GM23248 (cell line): ENCODE measurements at places on chromosomes 1 and 21.
A peak's percentile ranks its signal among the peaks of the same experiment; 100 is the strongest.

- peak; percentile 68 for DNase-seq
Measured at GRCh38 chr1:114015075-114015474, 35.8 kb downstream of the OLFML3 start.

- no peak for DNase-seq
Measured at GRCh38 chr1:244881552-244882280, 17.4 kb upstream of the HNRNPU start.

DNA sequence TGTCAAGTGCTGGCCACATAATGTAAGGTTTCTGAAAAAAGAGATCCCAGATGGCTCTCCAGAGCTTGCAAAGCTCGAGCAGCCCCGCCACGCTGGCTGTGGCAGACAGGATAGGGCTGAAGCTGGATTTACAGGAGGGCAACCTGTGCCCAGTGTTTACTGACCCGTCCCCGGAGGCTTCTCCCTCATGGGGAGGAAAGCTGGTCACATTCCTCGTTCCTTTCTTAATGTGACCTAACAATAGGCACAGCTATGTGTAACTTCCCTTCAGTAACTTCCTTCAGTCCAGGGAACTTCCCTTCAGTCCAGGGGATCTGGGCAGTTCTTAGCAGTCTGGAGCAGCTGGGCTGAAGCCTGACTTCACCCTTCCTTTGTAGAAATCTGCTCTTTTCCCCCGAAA, 7.7 kb downstream of the SLFNL1 start:
- DNase-seq = no peak

DNA sequence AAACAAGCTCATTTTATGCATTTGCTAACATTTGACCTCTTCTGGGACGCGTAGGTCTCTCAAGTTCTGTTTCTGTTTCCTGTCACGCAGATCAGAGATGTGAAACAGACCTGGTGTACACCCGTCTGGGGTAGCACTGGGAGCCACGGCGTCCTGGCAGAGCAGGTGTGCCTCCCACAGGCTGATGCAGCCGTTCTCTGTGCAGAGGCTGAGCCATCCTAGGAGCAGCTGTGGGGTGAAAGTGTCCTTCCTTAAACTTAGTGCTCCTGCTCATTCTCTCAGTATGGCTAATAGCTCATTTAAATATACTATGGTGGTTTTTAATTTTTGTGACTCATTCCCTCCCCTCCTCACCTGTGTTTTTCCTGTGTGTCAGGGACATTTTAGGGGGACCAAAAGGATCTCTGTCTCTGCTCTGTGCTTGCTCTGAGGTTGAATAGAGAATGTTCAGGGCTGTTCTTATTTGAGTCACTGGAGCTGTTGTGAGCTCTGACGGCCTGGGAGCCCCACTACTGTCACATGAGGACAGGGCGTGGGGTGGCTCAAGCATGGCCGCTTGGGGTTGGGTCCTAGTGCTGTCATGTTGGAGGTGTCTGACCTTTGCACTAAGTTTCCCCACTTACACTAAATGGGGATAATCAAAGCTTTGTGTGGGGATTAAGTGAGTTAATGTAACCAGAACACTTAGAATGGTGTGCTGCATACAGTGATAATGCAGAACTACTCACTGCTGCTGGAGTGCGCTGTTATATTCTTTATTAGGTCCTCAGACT, 43.0 kb downstream of the GALNT2 start:
- no peak for DNase-seq

GRCh38 chr1:15950763-15951295, 25.1 kb downstream of the ZBTB17 start:
- DNase-seq = peak; percentile 92

- DNase-seq = peak; percentile 99
Measured at GRCh38 chr1:21251773-21252471, 38.3 kb downstream of the ECE1 start.

GRCh38 chr1:243462929-243463697, 207.3 kb downstream of the SDCCAG8 start:
- no peak for DNase-seq

- peak; percentile 60 for DNase-seq
Measured at GRCh38 chr1:154574716-154575115, 7.1 kb downstream of the CHRNB2 start.

- no peak for DNase-seq
Measured at GRCh38 chr1:203056516-203056915, 29.3 kb downstream of the MYOG start.

GRCh38 chr21:27646691-27647090, 679.8 kb upstream of the ADAMTS5 start:
- no peak for DNase-seq

DNA sequence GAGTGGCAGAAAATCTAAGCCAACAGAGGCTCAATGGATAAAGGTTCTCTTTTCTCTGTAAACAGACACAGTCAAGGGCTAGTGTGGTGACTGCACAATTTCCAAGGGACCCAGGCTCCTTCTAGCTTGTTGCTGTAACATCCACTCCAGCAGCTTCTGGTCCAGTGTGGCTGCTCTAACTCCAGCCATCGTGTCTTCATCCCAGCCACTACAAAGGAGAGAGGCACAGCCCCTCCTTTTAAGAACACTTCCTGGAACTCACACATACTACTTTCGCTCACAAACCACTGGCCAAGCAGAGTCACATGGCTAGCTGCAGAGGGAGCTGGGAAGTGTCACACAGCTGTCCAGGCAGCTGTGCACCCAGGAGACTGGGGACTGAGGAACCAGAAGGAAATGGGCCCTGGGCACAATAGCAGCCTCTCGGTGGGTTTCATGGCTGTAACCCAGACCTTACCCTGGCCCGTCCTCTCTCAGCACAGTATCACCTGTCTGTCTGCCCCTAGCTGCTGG, 188.6 kb upstream of the VAMP3 start:
- no peak for DNase-seq

GRCh38 chr21:43572446-43572845, 86.8 kb downstream of the HSF2BP start:
- no peak for DNase-seq

DNA sequence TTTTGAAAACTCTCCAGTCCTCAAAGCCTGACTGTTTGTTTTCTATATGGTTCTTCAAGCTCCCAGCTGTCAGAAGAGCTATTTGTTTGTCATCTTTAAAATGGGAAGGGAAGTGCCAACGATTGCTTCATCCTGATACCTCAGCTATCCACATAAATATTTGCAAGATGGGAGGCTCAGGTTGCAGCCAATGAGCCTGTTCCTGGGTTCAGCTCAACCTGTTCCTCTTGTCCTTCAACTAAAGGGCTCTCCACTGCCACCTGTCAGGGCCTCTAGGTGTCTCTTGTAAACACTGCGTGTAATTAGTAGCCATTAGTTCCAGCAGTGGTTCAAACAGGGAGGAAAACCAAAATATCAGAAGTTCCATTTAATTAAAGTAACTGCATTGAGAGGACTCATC, 445.1 kb downstream of the AJAP1 start:
- DNase-seq = no peak

GRCh38 chr1:196897158-196897828, 9.4 kb downstream of the CFHR4 start:
- DNase-seq = peak; percentile 17

DNA sequence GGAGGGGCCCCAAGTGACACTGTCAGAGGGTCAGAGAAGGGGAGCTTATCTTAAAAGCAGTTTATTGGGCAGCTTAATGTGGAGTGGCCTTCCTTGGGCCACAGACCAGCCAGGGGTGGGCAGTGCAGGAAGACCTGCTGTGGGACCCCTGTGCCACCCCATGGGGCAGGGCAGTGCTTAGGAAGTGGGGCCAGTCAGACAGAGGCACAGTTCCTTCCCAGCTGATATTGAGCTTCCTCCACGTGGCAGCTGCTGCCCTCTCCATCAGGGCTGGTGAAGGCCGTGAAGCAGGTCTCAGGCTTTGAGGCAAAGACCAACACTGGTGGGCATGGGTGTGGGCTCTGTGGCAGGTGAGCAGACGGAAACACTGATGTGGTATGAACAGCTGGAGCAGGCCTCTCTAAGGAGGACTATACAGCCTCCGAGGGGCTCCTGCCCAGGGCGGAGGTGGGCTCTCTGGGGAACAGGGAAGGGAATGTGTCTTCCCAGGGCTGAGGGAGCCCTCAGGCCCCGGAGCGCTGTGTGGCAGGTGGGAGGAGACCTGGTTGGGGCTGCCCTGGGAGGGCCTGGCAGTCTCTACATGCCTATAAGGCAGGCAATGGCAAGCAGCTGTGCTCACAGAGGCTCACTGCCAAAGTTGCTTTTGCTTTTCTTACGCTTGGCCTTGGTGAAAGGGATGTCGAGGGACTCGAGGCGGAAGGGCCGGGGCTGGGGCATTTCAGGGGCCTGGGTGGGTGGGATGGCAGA, 3.0 kb upstream of the DDOST start:
- DNase-seq = no peak

DNA sequence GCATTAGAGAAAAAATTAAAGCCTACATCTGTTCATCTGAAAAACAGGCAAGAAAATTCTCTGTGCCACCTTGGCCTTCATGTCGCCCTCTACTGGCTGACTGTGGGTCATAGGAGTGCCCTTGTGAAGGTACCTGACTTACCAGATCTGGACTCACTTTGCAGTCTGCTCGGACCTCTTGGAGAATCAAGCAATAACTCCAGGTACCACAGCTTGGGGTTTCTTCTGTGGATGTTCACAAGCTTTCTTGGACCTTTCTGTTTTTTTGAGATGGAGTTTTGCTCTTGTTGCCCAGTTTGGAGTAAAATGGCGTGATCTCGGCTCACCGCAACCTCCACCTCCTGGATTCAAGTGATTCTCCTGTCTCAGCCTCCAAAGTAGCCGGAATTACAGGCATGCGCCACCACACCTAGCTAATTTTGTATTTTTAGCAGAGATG, 2.4 kb upstream of the PRAMEF18 start:
- DNase-seq = peak; percentile 14

- no peak for DNase-seq
Measured at GRCh38 chr1:47629201-47629600, 191.4 kb downstream of the FOXD2 start.

GRCh38 chr1:77385551-77385950, 103.7 kb downstream of the AK5 start:
- DNase-seq = peak; percentile 25

- no peak for DNase-seq
Measured at GRCh38 chr1:43801203-43801602, 93.9 kb downstream of the ST3GAL3 start.

DNA sequence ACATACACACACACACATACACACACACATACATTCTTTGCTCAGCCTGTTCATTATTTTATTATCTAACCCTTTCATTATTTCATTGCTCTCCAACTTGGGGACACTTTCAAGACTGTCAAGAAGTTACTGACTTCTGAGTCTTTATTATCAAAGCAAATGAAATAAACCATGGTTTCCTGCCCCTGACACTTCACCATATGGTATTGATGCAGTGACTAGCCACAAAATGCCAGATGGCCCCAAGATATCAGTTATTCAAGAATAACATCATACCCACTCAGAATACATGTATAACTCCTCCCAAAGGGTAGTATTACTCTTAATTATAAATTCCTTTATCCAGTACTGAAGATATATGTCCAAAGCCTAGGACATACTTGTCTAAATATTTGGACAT, 197.3 kb downstream of the MRPL39 start:
- no peak for DNase-seq

DNA sequence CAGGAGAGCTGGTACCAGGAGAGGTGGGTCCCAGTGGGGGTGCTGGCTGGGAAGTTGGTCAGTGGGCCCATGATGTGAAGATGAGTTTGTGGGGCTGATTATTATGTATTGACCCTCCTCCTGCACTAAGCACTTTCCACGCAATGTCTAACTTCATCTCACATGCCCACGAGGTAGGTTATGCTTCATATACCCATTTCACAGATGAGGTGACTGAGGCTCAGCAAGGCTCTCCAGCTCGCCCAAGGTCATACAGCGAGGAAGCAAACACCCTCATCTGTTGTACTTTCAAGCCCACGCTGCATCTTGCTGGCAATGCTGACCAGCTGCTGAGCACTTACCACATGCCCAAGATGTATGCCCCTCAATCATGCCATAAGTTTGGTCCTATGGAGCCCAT, 175.8 kb downstream of the GRIK3 start:
- no peak for DNase-seq

GRCh38 chr1:115213130-115213529, 123.8 kb upstream of the TSPAN2 start:
- DNase-seq = no peak

GRCh38 chr1:27545271-27545670, 55.3 kb upstream of the WASF2 start:
- peak; percentile 90 for DNase-seq

- DNase-seq = no peak
Measured at GRCh38 chr1:58702261-58703141, 2.6 kb upstream of the MYSM1 start.

DNA sequence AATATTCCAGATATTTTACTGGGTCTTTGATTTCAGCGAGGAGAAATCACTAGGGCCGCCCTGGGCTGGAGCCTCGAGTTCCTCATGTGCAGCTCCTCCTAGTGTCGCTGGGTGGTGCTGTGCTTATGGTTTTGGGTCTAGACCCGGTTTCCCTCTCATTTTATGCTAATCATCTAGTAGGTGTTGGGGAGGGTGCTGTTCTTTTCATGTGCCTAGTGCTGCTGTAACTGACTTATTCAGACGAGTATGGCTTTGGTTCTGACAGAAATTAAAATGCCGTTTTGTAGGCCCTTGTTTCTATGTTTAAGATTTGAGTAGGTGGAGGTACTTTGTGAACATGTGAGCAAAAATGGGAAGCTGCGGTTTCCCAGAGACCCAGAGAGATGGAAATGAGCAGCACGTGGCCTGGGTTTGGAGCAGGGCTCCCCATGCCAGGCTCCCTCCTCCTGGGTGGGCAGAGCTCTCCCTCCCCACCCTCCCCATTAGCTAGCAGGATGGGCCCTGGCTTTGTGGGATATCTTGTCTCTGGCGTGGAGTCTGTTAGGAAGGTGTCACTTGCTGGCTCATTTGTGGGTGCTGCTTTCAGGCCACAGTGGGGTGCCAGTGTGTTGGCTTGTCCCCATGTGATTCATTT, 74.0 kb upstream of the GPR88 start:
- peak; percentile 83 for DNase-seq
